Ascending aorta (tissue), 2 donors: ENCODE measurements at places on chromosomes 4 and X.

DNA sequence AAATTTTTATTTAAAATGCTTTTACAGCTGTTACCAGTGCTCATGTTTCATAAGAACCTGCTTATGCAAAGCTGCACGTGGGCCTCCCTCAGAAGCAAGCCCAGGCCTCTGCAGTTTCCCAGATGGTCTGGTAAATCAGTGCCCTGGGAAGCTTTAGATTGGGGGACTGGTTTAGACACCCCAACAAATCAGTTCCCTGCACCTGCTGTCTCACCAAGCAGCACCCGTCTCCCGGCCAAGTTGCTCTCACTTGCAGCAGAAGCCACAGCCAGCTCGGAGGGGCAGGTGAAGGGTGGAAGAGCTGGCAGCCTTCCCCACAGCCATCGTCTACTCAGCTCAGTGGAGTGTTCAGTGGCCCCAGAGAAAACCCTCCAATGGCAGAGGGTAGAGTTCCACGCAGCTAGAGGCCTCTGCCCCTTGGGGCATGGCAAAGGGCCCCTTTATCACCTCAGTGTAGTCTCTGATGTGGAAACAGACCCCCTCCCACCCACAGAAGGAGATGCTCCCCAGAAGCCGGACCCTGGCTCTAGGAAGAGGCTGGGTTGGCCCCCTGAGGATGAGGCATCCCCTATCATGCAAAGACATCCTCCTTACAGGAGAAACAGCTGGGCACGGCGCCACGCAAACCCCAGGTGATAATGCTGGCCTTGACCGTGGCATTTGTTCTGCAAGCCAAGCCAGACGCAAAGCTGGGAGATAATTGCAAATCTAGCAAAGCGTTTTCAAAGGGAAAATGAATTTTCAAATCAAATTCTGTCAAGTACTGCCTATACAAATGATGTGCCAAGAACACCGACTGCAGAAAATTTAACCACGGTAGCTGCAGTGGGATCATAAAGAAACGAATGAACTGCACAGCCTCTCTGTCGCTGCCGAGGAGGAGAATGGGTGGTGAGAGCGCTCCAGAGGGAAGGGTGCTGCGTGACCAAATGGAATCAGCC is 51.9 kb downstream of the ZFYVE28 start:
- DNase-seq = no peak

- no peak for DNase-seq
Observed at GRCh38 chrX:153774576-153775292, 6.1 kb upstream of the SRPK3 start.

DNA sequence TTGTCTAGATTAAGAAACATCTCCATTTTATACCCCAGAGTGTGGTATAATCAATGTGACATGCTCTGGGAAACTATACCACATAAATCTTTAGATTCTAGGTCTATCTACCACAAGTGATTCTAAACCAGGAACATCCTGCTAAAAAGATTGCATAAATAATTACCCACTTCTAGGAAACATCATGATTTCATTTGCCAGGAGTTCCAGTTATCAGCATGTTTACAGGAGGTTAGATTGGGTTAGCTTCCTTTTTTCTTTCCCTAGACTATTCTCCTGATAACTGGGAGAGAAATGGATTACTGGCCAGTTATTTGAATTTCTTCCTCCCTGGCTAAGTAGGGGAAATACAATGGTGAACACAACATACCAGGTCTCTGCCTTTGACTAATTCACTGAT is 230.3 kb upstream of the BOD1L1 start:
- no peak for DNase-seq

- DNase-seq = no peak
Observed at GRCh38 chr4:140529434-140529833, 5.5 kb downstream of the ELMOD2 start.

DNA sequence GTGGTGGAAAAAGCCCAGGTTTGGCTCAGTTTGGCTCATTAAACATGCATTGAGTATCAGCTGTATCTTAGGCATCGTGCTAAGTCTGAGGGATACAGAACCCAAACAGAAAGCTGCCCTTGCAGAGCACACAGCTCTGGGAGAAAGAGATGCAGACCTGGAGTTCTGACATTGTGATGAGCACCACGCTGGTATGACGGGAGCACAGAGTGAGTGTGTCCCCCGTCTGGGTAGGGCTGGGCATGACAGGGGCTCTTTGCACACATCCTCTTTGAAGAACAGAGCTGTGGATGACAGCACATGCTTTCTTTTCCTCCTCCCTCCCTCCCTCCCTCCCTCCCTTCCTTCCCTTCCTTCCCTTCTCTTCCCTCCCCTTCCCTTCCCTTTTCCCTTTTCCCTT is 52.2 kb downstream of the CLCN4 start:
- no peak for DNase-seq

DNA sequence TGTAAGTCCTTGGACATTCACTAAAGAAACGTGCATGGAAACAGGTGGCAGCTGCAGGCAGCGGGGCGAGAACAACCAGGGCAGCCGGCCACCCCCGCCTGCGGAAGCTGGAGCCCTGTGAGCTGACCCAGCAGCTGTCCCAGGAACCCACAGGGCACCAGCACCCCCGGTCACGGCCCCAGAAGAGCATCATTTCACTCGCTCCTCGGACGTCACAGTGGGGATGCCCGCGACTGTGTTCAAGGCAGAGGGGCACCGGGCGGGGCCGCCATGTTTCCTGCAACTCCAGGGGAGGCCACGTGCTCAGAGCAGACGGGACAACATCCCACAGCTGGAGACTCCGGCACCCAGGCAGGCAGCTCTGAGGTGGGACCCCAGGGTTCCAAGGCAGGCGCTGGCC is 45.0 kb upstream of the CPLX1 start:
- DNase-seq = no peak

GRCh38 chr4:176592976-176593670 is 199.6 kb downstream of the VEGFC start:
- DNase-seq = no peak

DNA sequence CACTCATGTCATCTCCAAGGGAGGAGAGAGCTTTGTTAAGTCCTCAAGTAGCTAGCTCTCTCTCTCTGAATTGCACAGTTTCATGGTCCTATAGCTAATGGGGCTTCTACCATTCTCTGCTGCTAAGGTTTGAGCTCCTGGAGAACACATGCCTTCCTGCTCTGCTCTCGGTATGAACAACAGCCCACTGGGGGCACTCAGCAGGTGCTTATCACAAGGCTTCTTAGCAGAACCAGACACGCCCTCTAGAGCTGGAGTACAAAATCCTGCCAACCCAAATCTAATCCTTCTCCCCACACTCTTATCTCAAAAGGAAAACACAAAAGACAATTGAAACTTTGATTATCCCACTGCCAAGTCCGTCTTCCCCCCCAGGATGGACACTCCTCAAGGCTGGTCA is 176.5 kb downstream of the HS3ST1 start:
- no peak for DNase-seq

- DNase-seq = no peak
Observed at GRCh38 chrX:14303891-14304290, 225.4 kb upstream of the GLRA2 start.

DNA sequence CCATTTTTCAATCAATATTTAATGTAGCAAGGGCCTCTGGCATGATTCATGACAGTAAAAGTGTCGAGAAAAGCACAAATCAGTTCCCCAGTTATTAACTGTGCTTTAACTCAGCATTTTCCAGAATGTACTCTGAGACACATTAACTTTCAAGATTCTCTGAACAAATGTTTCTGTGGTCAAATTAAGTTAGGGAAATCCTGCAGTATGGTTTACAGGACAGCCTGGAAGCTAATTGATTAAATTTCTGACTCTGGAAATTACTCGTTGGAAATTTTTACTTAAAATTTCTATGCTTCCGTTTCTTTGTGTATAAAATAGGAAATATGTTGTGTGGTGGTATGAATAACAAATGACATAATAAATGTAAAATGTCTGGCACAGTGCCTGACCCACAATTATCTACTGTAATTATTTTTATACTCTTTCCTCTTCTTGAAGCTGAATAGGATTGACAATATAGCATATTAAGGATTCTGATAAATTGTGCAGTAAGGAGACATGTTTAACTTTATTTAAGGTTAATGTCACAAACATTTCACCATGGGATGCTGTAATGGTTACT is 33.7 kb downstream of the STK32B start:
- DNase-seq = no peak

GRCh38 chrX:65831268-65831667 is 163.8 kb downstream of the MSN start:
- no peak for DNase-seq

DNA sequence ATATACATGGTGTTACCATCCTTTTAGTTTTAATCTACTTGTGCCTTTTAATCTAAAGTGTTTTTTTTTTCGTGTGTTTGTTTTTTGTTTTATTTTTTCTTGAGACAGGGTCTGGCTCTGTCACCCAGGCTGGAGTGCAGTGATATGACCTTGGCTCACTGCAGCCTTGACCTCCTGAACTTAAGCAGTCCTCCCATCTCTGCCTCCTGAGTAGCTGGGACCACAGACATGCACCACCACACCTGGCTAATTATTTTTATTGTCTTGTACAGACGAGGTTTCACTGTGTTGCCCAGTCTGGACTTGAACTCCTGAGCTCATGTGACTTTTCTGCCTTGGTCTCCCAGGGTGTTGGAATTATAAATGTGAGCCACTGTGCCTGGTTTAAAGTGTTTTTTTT is 33.1 kb downstream of the BMP2K start:
- DNase-seq = no peak

DNA sequence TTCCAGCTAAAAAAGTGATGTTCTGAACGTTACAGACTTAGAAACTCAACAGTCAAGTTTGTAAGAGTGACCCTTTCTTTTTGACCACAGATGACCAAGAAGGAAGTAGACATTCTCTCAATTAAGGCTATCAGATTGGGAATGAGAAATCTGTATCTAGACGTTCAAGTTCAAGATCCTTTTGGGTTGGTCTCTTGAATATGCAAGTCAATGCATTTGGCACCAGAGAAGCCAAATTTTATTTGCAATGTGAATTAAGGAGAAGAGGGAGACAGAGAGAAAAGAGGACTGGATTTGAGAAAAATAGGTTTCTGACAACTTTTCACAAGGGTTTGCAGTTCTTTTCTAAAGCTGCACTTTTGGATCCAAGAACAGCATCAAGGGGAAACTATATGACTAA is 17.5 kb upstream of the SULT1E1 start:
- no peak for DNase-seq

- no peak for DNase-seq
Observed at GRCh38 chr4:89358935-89359638, 51.5 kb upstream of the GPRIN3 start.

GRCh38 chr4:47342796-47343195 is 120.7 kb downstream of the COMMD8 start:
- no peak for DNase-seq

- no peak for DNase-seq
Observed at GRCh38 chrX:69884210-69884609, 165.5 kb downstream of the AWAT2 start.

DNA sequence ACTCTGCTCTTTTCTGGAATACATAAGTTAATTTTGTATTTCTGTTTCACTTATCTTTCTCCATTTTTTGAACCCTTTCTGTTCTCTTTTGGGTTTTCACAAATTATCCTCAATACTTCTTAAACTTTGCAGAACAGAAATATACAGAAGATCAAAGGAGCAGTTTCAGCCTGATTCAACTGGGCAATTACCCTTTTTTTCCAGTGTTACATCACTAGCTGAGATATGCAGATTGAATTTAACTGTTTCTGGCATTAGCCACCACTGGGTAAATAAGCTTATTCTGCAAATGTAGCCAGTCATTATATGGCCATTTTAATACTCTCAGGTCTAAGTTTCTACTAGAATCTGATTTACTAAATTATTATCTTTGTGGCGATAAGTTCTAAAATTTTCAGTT is 66.9 kb upstream of the GRID2 start:
- DNase-seq = no peak

DNA sequence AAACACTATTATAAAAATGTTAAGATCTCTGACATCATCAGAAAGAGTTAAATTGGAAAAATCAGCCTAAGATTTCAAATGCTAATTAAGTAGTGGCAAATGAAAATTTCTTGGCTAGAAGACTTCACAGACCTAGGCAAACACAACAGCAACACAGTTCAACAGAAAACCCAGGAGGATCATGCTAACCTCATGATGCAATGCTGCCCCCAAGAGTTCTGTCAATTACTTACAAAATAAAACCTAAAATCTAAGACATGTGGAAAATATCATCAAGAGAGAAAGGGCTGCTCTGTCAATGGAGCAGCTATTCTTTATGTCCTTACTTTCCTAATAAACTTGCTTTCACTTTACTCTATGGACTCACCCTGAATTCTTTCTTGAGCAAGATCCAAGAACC is 21.0 kb downstream of the S100G start:
- DNase-seq = no peak

GRCh38 chr4:73139991-73140390 is 70.5 kb upstream of the COX18 start:
- no peak for DNase-seq

- no peak for DNase-seq
Observed at GRCh38 chrX:129760155-129760554, 19.6 kb upstream of the SASH3 start.

DNA sequence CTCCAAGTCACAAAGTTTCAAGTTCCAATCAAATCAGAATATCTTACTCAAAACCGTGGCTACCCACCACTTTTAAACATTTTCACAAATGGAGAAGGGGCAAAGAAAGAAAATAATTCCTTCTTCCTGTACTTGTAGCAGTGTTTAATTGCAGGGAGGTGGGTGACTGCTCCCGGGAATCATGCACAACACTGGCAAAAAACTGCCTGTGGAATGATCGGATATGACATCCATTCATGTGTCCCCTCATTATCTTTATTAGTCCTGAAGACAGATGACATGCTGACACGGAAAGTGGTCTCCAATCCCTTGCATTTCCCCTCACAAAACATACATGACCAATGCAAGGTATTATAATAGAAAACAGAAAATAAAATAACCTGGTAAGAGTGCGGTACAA is 2.0 kb downstream of the TSPAN5 start:
- no peak for DNase-seq
